Cardiac septum (tissue), 1 donor: ENCODE measurements at places on chromosomes 11 and 22. TPM values are rescaled to one million over a fixed set of nuclear protein-coding genes. Genes with fewer than 3 reads are reported as not detected.

DNA sequence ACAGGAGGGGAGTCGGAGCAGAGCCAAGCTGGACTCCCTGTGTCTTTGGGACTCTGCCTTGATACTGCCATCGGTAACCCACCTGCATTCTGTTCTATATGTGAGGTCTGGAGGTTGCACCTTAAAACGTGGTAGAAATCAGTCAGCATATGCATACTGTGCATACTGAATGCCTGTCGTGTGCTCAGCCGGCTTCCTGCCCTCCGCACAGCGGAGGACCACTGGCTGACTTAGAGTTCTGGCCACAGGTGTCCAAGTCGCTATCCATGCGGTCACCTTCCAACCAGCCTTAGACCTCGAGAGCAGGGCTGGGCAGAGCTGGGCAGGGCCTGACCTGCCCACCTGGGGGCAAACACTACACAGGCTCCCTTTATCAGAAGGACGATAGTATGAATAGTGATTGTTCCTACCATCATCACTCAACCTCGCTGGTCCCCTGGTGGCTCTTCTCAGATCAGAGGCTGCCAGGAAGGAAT lies 3.8 kb downstream of the TBC1D10C start:
- DNase-seq, result no peak

- no peak for DNase-seq
Observed at GRCh38 chr11:22477312-22477711, 139.1 kb downstream of the SLC17A6 start.

DNA sequence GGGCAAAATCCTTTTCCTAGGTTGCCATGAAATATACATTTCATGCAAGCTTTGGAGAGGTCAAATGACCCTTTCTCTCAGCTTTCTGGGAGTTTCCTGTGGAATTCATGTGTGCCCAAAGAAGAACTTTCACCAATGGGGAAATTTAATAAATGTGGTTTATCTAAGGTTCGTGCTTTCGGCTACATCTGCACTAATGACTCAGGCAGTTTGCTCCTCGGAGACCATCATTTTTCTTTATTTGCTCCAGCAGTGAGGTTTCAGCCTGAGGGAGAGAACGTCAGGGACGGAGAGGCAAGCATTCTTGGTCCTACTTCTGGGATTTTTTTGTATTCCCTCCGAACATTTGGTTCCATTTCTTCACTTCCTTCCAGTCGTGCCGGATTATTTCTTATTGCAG lies 85.2 kb downstream of the FLI1 start:
- no peak for DNase-seq

DNA sequence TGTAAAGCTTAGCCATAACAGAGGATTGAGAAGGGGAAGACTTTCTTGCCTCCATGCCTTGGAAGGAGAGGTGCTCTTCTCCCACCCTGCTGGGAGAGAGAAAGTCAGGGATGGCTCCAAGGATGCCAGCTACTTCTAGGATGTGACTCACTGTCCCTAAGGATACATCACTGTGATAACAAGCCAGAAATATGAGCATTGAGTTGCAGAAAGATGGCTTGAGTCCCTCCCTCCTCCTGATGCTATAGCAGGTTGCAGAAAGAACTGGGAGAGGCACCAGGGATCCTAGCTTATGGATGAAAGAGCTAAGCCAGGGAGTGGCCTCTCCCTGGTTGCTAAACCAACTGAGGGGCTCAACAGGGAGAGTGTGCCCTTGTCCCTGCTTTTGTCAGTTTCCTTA lies 27.8 kb upstream of the FJX1 start:
- no peak for DNase-seq

GRCh38 chr11:131373095-131373725 lies 2.8 kb downstream of the NTM start:
- no peak for DNase-seq

DNA sequence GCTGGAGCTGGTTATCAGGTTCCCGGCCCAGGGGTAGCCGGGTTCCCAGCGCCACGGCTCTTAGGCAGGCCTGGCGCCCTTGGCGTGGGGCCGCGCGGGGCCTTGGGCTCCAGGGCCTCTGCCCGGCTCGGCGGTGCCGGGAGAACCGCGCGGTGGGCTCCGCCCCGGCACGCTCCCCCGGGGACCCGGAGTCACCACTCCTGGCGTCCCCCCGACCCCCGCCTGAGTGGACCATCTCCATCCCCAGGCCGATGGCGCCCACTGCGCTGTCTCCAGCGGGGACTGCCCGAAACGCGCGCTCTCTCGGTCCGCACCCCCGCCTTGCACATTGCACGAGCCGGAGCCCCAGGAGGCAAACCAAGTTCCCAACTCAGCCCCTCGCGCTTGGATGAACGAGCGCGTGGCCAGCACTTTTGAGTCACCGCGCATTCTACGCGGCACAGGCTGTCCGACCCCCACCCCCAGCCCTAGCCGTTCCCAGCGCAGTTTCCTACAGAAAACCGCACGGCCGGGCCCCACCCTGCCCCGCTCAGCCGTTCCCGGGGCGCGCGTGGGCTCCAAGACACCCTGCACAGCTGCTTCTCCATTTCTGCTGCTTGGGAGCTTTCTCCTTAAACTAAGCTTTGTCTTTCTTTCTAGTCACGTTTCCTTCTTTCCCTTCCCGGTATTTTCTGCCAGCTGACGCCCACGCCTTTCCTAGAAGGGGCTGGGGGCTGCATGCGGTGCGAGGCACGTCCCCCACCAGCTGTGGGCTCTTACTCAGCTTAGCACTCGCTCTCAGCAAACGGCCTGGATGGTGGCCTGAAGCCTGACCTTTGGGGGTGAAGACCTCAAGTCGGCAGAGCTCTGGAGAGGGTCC lies 650 bp upstream of the CHID1 start:
- no peak for DNase-seq

GRCh38 chr22:46654927-46655595 lies 34.9 kb downstream of the GRAMD4 start:
- DNase-seq, result no peak

DNA sequence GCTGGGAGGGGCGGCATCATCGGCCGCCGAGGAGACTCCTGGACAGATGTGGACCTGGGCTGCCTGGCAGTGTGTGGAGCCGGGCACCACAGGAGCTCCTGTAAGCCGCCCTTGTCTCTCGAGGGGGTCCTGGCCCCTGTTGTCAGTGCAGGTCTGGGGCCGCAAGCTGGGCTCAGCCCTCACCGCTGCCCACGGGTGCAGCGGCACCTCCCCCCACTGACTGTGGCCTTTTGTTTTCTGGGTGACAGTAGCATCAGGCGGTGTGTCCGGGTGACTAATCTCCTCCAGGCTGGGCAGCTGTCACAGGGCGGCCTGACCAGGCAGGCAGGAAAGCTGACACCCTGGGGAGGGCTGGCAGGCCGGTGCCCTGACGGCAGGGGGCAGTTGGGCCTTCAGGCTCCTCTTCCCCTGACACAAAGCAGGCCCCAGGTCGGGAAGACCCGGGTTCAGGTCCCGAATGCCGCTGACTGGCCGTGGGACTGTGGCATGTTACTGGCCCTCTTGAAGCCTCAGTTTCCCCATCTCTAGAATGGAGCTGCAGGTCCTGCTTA lies 16.3 kb downstream of the DGKZ start:
- no peak for DNase-seq

- no peak for DNase-seq
Observed at GRCh38 chr22:19178065-19178656, 375 bp downstream of the SLC25A1 start.

GRCh38 chr11:45805305-45806071 lies 539 bp downstream of the SLC35C1 start:
- DNase-seq, result peak; percentile 74

DNA sequence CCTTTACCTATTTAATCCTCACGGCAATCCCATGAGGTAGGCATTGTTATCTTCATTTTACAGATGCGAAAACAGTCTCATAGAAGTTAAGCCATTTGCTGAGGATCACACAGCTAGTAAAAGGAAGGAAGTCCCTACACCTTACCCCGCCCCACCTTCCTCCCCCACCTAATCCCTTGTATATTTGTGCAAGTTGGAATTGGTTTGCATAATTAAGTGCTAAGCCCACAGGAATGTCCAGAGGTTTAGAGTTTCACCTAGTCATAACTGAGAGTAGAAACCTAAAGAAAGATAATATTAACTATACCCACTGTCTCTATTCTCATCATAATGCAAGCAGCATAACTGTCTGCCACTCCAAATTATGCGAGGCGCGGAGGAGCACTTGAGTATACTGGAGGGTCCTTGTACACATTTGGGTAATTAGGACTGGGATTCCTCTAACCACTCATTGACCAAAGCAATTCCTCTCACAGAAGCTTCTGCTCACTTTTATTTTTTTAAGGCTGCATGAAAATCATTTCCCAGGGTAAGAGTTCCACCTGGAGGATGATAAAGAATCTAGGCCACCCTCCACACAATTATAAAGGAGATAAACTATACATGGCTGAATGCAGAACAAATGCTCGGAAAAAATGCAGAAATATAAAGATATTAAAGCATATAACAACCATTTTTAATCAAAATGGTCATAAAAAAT lies 199.9 kb downstream of the FAM181B start:
- no peak for DNase-seq

- DNase-seq, result no peak
Observed at GRCh38 chr22:23673050-23673620, 17.7 kb upstream of the RGL4 start.

Gene IL18
- total RNA-seq, result 0.70 TPM

Gene SLC6A5
- not detected for total RNA-seq

Gene VSTM5
- total RNA-seq, result 0.22 TPM

Gene MICAL2
- total RNA-seq, result 98.7 TPM
